ENCODE measurements at places on chromosomes 4 and X.

- DNase-seq = no peak
Measured at GRCh38 chrX:67610282-67610681, 66.5 kb downstream of the AR start.

DNA sequence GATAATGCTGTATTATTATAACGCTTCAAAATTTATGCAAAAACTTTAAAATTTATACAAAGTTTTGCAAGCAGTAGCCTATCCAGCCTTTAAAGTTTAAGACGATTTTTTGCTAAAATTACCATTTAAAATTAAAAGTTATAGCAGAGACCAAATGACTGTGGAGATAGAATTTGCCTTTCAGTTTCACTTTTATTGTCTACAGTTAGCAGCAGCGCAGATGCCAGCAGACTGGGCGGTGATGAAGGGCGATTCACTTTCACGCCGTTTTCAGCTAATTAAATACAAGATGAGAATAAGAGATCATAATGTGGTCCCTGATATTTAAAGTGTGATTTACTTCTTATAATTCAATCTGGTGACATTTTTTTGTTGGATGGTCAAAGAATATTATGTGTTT lies 1381.5 kb upstream of the ADGRL3 start:
- DNase-seq = no peak

DNA sequence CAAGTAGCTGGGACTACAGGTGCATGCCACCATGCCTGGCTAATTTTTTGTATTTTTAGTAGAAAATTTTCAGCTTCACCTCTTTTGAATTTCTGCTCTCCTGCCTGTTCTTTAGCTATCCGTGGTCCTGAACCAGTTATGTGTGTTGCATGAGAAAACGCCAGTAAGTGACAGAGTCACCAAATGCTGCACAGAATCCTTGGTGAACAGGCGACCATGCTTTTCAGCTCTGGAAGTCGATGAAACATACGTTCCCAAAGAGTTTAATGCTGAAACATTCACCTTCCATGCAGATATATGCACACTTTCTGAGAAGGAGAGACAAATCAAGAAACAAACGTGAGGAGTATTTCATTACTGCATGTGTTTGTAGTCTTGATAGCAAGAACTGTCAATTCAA lies 13.9 kb downstream of the ALB start:
- no peak for DNase-seq

- DNase-seq = no peak
Measured at GRCh38 chr4:24984602-24985532, 45.9 kb downstream of the LGI2 start.

DNA sequence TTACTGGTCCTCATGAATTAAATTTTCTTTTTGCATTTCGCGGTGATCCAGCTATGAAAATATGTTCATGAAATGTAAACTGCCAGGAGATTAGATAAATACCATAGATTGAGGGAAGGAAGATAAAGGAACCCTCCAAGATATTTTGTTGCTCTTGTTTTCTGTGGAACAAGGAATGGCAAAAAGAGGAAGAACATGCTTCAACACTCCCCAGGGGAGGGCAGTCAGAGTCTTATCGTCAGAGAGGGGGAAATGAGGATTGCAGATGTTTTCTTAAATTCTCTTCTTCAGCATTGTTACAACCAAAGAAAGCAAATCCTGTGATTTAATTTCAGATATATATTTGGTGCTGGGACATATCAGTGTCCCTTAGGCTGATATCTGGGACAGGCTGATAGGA lies 9.5 kb upstream of the SFRP2 start:
- no peak for DNase-seq

- DNase-seq = no peak
Measured at GRCh38 chr4:26542991-26543390, 40.9 kb upstream of the TBC1D19 start.

DNA sequence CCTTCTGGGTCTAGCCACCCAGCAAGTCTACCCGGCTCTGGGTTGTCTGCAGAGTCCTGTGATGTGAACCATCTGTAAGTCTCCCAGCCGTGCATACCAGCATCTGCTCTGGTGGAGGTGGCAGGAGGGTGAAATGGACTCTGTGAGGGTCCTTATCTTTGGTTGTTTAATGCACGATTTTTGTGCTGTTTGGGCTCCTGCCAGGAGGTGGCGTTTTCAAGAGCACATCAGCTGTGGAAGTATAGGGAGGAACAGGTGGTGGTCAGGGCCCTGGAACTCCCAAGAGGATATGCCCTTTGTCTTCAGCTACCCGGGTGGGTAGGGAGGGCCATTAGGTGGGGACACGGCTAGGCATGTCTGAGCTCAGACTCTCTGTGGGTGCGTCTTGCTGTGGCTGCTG lies 66.5 kb upstream of the ZFP42 start:
- DNase-seq = no peak

DNA sequence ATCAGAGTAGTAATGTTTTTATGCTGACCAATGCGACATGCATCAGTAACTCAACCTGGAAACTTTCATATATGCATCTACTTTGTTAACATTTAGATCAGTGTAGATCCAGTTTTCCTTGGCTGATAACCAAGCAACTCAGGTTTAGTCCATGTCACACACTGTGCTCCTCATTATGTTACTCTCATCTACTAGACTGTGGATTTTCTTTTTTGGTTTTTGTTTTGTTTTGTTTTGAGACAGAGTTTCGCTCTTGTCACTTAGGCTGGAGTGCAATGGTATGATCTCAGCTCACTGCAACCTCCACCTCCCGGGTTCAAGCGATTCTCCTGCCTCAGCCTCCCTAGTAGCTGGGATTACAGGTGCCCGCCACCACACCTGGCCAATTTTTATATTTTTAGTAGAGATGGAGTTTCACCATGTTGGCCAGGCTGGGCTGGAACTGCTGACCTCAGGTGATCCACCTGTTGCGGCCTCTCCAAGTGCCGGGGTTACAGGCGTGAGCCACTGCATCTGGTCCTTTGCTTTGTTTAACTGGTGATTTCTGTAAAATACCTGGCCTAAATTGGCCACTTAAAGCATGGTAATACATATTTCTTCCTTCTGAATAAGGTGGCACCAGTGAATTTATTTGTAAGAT lies 48.6 kb downstream of the SMARCAD1 start:
- no peak for DNase-seq

GRCh38 chrX:55521687-55522086 lies 32.0 kb upstream of the USP51 start:
- DNase-seq = no peak

- no peak for DNase-seq
Measured at GRCh38 chr4:8896506-8896905, 24.9 kb upstream of the HMX1 start.

DNA sequence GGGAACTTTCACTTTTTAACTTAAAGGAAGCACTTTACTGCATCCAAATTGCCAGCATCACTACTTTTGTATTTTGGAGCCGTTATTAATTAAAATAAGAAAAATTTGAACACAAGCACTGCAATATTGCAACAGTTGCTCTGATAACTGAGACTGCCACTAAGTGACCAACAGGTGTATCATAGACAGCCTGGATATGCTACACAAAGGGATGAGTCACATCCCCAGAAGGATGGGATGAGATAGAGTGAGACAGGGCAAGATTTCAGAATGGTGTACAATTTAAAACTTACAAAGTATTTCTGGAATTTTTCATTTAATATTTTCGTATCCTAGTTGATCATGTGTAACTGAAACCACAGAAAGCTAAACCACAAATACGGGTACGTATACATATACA lies 204.1 kb downstream of the MAPK10 start:
- no peak for DNase-seq

Measured in cerebellar nuclear complex (tissue), 1 donor.